ENCODE measurements at places on chromosomes 16 and 17.

GRCh38 chr16:76278980-76279379, 1.8 kb downstream of the CNTNAP4 start:
- DNase-seq, result no peak

GRCh38 chr16:4537376-4538343, 913 bp downstream of the CDIP1 start:
- DNase-seq, result peak; percentile 82

DNA sequence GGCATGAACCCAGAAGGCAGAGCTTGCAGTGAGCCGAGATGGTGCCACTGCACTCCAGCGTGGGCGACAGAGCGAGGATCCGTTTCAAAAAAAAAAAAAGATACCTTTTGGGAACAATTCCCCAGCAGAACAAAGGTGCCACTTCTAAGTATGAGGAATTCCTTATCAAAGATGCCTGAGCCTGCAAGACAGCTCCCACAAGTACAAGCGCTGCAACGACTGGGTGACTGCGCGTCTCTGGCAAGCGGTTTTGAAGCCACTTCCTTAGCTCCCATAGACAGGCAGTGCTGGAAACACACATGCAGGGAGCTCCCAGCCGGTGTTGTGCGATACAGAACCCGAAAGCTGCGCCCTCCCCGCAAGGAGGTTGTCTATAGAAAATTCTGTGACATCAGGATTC, 60.5 kb downstream of the ADCY9 start:
- DNase-seq, result no peak

DNA sequence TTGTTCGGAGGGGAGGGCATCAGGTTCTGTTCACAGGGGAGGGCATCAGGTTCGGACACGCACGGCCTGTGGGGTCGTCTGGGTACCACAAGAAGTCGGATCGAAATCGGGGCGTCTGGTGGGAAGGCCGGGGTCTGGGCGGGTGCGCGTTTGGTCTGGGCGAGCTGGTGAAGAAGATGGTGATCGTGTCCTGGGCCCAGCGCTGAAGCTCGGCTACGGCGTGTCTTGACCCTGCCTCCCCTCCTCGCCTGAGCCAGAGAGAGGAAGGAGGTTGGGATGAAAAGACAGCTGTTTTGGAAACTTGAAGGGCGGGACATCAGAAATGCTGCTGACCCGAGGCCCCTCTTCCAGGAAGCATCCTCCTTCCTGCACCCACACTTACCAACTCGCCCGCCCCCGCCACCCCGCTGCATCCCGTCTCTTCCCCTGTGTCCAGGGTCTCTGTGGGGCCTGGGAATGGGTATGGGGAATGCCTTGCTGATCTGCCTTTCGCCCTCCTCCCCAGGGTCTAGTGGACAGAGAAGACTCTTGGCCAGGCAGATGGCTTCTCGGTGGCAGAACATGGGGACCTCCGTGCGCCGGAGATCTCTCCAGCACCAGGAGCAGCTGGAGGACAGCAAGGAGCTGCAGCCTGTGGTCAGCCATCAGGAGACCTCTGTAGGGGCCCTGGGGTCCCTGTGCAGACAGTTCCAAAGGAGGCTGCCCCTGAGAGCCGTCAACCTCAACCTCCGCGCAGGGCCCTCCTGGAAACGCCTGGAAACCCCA, 498 bp downstream of the PIMREG start:
- no peak for DNase-seq

DNA sequence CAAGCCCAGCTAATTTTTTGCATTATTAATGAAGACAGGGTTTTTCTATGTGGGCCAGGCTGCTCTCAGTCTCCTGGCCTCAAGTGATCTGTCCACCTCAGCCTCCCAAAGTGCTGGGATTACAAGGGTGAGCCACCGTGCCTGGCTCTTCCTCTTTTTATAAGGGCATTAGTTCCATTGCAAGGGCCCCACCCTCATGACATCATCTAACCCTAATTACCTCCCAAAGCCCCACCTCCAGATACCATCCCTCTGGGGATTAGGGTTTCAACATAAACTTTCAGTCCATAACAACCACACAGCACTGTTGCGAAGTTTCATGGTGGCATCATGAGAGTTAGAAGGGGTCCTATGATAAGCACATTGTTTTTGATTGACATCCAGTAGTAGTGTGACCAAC, 277.7 kb downstream of the GRIN2A start:
- DNase-seq, result no peak

- no peak for DNase-seq
Observed at GRCh38 chr17:61528171-61528570, 62.8 kb downstream of the NACA2 start.

DNA sequence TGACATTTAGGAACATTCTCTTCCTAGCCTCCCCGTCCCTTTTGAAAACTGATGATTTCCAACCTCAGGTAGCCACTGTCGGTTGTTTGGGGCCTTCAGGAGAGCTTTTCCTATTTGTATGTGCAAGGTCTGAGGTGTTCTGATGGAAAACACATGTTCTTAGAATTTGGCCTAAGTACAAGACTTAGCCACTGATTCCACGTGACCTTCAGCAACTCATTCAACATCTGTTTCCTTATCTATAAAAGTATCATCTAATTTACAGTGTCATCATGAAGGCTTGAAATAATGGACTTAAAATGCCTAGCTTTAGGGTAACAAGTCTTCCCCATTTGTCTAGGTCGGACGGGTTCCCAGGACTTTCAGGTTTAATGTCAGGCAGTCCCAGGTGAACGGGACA, 259.3 kb downstream of the SOX9 start:
- DNase-seq, result no peak

DNA sequence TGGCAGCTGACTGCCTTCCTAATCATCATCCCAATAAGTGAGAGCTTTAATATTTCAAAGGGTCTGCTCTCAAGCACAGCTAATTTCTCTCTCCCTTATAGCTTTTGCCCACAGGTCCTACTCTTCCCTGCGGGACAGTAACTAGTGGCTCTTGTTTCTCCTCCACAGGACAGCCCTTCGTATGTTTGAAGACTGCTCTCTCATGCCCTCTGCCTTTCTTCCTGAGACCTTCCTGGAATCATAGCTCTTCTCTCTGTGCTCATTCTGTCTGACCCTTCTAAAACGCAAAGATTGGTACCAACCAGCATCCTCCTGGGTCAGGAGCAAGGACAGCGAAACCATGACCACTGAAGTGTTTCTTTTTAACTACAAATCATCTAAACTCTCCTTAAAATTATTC, 168.9 kb downstream of the GRIN2A start:
- DNase-seq, result no peak

GRCh38 chr17:80109713-80110446, 8.5 kb downstream of the GAA start:
- no peak for DNase-seq

DNA sequence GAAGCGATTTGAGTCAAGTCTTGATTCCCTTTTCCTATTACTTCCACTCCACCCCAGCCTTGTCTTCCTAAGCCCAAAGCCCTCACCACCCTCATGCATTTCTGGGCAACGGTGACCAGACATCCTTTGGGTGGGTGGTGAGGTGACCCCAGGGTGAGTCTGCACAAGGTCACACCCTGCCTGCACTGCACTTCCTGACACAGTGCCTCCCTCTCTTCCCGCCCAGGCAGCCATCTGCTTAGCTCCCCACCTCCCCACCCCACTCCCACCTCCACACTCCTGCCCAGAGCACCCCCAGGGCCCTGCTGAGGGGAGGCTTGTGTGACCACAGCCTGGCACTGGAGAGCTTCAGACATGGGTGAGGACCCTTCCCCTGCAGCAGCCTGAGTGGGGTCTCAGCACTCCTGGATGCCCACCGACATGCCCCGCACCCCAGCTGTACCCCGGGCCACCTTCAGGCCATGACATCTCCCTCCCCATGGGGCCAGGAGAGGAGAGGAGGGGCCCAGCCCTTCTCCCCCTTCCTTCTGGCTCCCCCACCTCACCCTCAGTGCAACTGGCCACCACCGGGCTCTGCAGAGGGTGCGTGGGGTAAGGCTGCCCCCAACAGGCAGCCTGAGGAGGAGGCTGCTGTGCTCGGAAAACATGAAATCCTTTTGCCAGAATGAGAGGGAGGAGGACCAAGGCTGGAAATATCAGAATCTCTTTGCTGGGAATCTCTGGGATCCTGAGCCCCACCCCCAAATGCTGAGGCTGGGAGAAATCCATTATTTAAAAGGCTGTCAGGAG, 68.6 kb downstream of the CCT6B start:
- peak; percentile 30 for DNase-seq

DNA sequence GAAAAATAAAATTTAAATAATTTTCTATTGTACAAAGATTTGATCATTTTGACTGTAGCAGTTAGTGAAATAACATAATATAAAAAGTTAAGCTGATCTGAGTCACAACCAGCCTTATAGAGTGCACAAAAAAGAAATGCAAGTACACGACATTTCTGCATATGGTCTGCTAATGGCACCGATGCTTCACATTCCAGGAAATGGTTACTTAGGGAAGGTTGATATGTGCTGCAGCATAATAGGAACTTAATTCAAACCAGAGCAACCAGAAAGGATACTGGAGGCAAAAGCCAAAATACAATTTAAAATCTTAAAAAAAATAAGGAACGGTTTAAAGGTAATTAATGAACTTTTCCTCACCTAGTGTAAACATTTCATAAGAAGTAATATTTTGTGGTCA, 10.0 kb upstream of the CFDP1 start:
- DNase-seq, result no peak

Data from posterior cingulate gyrus (tissue), 11 donors.